Dermis microvascular lymphatic vessel endothelial cell (primary cell): ENCODE measurements at places on chromosomes 1 and 21.

- no peak for DNase-seq
Observed at GRCh38 chr1:240663169-240663879, 51.4 kb upstream of the GREM2 start.

GRCh38 chr1:66112744-66113400 lies 320.2 kb downstream of the PDE4B start:
- DNase-seq = no peak

DNA sequence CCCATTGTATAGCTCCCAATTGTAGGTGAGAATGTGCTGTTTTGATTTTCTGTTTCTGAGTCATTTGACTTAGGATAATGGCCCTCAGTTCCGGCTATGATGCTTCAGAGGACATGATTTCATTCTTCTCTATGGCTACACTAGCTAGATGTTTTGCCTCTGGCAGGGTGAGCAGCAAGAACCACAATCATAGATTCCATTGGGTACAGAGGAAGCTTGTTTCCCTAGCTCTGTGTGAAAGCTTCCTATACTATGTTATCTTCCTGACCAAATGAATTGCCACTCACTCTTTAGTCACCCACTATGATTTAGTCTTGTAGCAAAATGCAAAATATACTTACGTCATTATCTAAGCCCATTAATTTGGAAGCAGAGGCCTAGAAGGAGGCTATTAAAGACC lies 616.3 kb downstream of the PLA2G4A start:
- DNase-seq = no peak

DNA sequence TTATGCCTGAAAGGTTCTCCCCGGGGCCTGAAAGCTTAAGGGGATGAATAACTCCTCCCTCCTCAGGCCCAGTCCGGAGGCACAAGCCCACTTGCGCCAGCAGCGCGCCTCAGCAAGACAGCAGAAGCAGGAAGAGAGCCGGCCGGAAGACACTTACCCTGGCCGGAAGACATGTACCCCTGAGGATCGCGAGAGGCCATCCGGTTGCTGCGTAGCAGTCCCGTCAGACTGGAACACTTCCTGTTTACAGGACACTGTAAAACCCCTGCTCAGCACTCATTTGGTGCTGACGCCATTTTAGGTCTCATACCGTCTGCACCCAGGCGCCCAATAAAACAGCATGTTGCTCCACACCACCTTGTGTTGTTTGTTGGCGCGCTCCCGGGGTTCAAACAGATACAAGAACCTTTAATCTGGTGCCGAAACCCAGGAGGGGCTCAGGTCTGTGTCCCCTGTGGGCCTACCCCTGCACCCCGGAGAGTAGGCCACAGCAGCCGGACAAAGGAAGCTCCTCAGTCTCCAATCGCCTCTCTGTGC lies 30.3 kb downstream of the VN1R5 start:
- DNase-seq = no peak

- DNase-seq = no peak
Observed at GRCh38 chr1:117278531-117278930, 67.8 kb upstream of the VTCN1 start.

GRCh38 chr1:41396084-41396483 lies 34.9 kb downstream of the FOXO6 start:
- peak; percentile 12 for DNase-seq

DNA sequence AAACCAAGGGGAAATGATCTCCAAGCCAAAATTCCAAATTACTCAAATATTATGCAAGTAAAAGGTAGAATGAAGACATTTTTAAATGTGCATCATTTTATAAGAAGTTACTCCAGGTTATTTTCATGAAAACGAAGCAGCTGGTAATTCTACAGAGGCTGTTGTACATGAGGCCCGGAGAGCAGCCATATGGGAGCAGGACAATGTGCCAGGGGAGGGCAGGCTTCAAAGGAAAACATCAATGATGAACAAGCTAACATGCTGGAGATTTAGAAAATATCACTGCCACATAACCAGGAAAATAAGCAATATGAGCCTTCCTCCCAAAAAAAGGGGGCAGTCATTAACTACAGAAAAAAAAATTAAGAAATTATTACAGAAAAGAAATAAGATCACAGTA lies 109.1 kb downstream of the TIAM1 start:
- DNase-seq = no peak

- DNase-seq = peak; percentile 19
Observed at GRCh38 chr1:236345728-236346127, 48.4 kb upstream of the EDARADD start.

GRCh38 chr1:200379432-200379757 lies 30.4 kb downstream of the ZNF281 start:
- peak; percentile 18 for DNase-seq

DNA sequence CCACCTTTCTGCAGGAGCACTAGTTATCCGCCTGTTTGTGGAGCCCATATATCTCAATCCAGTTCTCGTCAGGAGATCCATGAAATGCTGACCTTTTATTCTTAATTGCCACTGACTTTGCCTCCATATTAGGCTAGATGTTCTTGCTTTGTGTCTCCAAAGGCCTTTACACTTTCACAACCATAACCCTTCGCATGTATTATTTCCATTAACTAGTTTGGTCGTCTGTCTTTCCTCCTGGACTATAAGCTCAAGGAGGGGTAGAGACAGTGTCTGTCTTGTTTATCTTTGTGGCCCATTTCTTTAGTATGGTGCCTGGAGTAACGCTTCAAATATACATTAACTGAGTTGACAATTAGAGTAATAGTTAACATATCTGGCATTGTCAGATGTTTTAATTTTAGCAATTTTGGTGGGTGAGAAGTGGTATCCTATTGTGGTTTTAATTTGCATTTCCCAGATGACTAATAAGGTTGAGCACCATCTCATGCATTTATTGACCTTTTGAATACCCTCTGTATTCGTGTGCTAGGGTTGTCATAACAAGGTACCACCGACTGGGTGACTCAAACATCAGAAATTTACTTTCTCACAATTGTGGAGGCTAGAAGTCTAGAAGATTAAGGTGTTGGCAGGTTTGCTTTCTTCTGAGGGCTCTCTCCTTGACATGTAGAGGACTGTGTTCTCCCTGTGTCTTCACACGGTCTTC lies 21.7 kb upstream of the IL12RB2 start:
- DNase-seq = no peak

GRCh38 chr1:10380594-10381275 lies 18.1 kb upstream of the PGD start:
- DNase-seq = peak; percentile 47

DNA sequence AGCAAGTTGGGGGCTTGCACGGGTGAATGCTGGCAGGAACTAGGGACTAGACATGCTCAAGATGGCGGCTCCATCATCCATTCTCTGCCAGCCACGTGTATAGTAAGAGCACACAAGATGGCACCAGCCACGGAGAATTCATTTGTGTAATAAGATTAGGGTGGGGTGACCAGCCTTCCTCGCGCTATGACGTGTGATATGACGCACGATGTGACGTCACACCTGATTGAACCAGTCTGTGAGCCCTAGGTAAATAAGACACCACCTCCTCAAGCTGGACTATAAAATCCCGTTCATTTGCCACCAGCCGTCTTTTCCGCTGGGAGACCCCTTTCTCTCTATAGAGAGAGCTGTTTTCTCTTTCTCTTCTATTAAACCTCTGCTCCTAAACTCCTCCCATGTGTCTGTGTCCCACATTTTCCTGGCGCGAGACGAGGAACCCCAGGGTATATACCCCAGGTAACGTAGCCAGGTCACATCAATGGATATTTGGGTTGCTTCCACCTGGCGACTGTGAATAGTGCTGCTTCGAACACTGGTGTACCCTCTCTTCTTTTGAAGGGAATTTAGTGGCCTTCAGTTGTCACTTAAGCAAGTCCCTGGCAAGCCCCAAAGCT lies 18.1 kb upstream of the COG2 start:
- DNase-seq = no peak

- DNase-seq = no peak
Observed at GRCh38 chr1:47565676-47566075, 127.8 kb downstream of the FOXD2 start.

GRCh38 chr1:29671446-29672356 lies 435.4 kb downstream of the PTPRU start:
- DNase-seq = no peak

DNA sequence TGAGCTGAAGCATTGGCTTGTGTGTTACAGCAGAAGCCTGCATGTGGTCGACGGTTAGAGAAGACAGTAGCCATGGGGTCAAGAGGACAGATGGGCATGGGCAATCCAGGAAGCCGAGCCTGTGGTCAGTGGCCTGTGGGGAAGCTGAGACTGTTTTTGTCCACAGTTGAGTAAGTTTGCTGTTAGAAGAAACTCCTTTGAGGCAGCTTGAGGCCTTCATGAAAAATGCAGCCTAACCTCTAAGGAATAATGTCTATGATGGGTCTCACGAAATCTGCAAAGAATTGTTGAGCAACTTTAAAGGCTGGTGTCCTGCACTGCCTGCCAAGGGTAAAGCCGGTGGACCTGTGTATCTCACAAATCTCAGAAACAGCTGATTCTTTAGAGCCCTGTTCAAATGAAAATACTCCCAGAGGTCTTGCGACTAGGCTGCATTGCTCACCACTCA lies 322.4 kb downstream of the SETD4 start:
- DNase-seq = no peak

DNA sequence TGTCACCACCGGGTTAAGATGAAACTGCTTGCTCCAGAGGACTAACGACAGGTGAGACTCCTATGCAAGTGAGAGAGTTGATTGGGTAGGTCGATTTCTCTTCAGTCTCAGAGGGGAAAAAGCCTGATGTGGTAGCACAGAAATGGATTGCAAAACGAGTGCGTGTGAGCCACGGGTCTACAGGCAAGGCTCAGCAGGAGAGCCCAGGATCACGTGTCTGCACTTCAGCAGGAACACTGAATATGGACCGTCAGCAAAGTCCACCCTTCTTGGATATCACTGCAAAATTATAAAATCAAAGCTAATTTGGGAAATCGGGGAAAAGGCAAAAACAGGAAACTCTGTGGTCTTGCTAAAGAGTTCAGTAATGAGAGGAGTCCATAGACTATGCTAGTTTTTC lies 107.7 kb upstream of the ZNF648 start:
- no peak for DNase-seq

DNA sequence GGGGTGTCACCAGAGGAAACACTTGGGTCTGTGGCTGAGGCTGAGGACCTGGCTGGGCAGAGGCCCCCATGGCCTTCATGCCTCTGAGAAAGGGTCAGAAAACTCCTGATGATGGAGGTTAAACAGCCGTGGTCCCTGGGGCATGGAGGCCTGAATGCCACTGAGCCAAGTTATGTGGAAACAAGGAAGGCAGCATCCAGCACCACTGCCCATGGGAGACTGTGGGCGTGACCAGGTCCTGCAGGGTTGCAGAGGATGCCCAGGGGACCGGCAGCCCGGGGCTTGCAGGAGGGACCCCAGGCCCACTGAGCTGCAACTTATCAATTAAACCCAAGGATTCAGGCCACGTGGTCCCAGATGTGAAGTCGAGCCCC lies 18.9 kb upstream of the COL6A2 start:
- DNase-seq = no peak

GRCh38 chr1:37545019-37545418 lies 9.1 kb downstream of the SNIP1 start:
- no peak for DNase-seq

GRCh38 chr21:34890724-34891612 lies 158.1 kb downstream of the RUNX1 start:
- DNase-seq = peak; percentile 27

- no peak for DNase-seq
Observed at GRCh38 chr1:43639976-43640794, 9.8 kb upstream of the KDM4A start.

GRCh38 chr1:54375712-54376429 lies 30.3 kb downstream of the SSBP3 start:
- no peak for DNase-seq

- peak; percentile 30 for DNase-seq
Observed at GRCh38 chr1:180252638-180253536, 22.8 kb downstream of the LHX4 start.
